ENCODE measurements at places on chromosomes 7 and 10.

GRCh38 chr7:4123346-4123745, 558.7 kb upstream of the FOXK1 start:
- no peak for DNase-seq

DNA sequence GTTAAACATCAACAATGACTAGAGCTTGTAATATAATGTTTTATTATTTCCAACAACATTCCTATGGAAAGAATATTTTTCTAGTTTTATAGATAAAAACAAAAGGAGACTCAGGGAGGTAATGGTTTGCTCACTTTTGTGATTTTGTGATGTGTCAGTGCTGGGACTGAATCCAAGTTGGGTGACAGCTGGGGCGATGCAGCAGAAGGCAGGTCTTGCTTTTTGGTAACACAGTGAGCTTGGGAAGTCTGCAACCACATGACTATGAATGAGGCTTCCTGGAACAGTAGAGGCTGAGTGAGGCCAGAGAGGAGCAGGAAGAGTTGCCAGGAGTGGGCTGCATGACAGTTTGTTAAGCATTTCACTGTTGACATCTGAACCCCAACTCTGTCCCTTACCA, 4.9 kb upstream of the YKT6 start:
- no peak for DNase-seq

GRCh38 chr7:22418251-22419046, 61.5 kb upstream of the RAPGEF5 start:
- DNase-seq: no peak

GRCh38 chr7:121083138-121083789, 94.8 kb downstream of the CPED1 start:
- no peak for DNase-seq

GRCh38 chr7:155388561-155388960, 69.4 kb upstream of the EN2 start:
- no peak for DNase-seq

DNA sequence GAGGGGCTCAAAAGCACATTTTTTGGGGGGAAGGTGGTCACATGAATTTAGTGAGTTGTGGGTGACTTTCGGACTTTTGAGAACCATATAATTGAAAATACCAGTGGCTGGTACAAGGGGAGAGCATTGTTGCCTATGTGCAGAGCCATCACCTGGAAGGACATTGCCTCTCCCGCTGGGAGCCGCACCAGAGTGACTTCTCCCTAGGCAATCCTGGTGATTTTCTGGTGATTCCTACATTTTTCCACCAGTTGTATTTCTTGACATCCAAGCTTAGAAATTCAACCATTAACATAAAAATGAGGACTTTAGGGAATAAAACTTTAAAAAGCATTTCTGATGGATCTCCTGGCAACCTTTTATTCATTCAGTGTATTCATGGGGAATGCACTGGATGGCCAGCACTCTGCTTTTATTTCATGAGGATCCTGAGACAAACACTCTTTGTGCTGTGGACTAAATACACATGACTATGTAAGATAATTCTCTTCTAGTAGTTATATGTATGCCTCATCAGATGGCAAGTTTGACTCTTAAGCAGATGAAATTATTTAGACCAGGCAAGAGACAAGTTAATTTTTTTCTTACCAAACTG, 41.8 kb upstream of the MKI67 start:
- DNase-seq: no peak

- DNase-seq: no peak
Observed at GRCh38 chr10:42941295-42941644, 135.6 kb upstream of the RET start.

DNA sequence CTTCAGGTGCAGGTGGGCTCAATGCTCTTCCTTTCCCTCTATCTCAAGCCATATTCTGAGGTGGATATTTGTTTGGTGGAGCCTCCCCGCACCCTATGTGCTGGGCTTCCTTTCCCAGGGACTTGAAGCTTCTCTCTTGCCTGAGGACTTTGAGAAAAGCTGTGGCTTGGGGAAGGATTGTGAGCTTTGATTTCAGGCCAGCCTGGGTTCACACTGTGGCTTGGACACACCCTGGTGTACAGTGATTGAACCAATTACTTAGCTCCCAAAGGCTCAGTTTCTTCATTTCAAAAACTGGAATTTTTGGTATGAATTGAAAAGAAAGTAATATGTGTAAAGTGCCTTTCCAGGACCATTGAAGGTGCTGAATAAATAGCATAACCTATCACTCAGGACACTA, 224.5 kb upstream of the GLI3 start:
- DNase-seq: no peak

DNA sequence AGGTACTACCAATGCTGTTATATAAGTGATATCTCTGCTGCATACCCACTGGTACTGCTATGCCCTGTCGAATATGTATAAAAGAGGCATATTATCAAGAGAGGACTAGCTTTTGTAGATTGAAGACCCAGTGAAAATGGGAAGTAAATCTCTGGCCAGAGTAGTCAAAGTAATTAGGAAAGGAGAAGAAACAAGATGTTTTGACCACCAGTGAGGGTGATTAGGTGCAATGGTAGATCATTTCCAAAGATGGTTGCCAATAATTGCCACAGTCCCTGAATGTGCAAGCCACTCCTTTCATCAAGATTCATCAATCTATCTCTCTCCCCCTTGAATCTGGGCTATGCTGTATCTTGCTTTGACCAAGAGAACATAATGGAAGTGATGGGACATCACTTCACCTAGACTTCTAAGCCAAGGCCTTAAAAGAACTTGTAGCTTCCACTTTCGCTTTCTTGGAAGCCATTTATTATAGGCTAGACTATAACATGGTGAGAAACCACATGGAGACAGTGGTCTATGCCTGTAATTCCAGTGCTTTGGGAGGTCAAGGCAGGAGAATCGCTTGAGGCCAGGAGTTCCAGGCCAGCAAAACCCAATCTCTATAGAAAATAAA, 52.6 kb upstream of the ST8SIA6 start:
- DNase-seq: no peak

GRCh38 chr10:82319074-82319473, 444.1 kb downstream of the NRG3 start:
- no peak for DNase-seq
